Cardiac muscle cell (in vitro differentiated cells and primary cell): ENCODE measurements at places on chromosomes 7 and 10. TPM values are rescaled to one million over a fixed set of nuclear protein-coding genes. Genes with fewer than 3 reads are reported as not detected.
A peak's percentile ranks its signal among the peaks of the same experiment; 100 is the strongest.

GRCh38 chr10:45374350-45375052 is 485 bp downstream of the ALOX5 start:
- no peak for DNase-seq

GRCh38 chr7:148935451-148935850 is 51.4 kb upstream of the EZH2 start:
- no peak for DNase-seq

Gene NKX1-2
- polyA plus RNA-seq = not detected in 2 replicates

Gene CYP2C8
- 0.99 and 1.3 TPM in 2 replicates for polyA plus RNA-seq

GRCh38 chr10:126840576-126841135 is 64.6 kb upstream of the DOCK1 start:
- no peak for DNase-seq

Gene FZD8
- 7.6 and 9.9 TPM in 2 replicates for polyA plus RNA-seq

GRCh38 chr7:20290505-20291111 is 40.1 kb upstream of the ITGB8 start:
- DNase-seq = no peak

Gene AKR1C4
- polyA plus RNA-seq = not detected in 2 replicates

DNA sequence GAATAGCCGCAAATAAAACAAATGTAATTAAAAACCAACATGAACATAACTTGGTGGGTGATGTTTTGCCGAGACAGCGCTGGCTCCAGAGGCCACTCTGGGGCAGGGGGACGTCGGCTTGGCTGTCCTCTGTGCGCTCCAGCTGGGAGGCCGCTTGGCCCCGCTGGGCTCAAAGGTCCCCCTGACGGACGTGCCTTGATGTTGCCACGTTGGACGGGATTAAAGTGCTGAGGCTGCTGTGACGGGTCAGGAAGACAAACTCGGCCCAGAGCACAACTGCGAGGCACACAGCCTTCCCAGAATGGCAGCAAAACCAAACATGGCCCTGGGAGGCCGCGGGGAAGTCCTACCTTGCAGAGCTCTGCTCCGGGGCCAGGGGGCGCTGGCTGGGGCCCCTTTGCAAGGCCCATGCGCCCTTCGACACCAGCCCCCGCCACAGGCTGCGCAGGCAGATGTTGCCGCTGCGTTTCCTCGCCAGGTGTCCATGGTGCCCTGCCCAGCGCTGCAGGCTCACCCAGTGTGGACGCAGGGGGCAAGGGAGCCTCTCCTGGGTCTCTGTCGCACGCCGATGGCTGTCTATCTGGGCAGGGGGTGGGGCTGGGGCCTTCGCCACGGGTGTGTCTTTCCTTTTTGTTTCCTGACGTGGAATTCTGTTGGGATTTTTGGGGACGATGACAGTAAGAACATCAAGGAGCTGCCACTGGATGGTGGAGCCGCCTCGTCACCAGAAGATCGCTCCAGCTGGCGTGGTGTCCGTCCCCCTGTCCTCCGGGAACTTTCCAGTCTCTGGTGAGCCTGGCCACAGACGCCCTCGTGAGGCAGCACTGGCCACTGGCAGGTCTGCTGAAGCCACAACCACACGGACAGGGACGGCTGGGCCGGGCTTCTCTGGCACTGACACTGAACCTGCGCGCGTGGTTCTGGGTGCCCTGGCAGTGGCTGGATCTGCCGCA is 99.6 kb upstream of the DIP2C start:
- no peak for DNase-seq

- peak; percentile 37 for DNase-seq
Observed at GRCh38 chr10:58952162-58952601, 224.3 kb upstream of the PHYHIPL start.

Gene TMEM236
- polyA plus RNA-seq = 0.20 TPM in 1 of 2 replicates, not detected in the other

DNA sequence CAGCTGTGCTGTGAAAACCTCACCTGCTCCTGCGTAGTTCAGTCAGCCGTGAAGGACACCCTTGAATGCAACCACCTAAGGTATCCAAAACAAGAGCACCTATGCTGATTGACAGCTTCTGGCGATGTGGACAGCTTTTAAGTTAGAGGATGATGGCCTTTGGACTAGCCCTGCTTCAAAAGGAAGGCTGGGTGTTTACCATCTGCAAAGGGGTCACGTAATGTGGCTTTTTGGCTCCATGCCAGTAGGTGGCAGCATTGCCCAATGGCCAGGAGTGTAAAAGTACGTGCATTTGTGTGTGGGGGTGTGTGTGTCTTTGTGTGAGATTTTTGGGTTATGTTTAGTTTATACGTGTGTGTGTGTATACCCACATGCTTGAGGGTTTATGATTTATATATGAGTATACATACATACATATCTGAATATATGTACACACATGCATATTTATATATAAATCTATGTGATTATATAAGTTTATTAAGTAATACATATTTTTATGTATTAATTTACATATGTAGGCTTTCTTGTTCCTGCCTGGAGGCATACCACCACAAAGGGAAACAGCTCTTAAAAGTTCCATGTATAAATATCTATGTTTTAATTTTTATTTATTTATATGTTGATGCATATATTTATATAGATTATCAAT is 236.3 kb upstream of the ANKRD30A start:
- DNase-seq = peak; percentile 7

GRCh38 chr10:86472061-86472460 is 49.5 kb downstream of the WAPL start:
- no peak for DNase-seq

GRCh38 chr7:134045716-134046115 is 81.4 kb upstream of the LRGUK start:
- DNase-seq = no peak

Gene MRPS17
- polyA plus RNA-seq = 34.4 and 35.7 TPM in 2 replicates

DNA sequence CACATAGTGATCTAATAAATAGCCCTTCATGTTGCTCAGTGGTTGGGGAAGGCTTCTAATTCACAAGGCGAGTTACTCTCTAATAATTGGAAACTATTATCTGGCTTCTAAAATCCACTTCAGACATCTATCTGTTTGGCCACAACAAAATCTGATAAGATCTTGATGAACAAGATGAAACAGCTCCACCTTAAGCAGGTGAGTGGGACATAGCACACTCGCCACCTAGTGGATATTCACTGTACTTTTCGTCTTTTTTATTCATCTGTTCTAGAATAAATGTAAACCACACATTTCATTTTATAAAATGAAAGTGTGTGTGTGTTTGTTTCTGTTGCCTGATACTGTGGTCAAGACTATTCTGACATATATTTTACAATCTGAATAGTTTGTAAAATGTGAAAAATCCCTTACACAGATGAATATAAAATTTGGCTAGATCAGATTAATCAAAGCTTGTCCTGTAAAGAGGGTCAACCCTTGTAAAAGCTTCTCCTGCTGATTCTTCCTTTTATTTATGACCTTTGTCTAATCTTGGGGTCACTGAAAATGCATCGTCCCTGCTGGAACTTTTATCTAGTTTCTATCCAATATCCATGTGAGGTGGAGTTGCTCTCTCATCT is 26.5 kb upstream of the CNTNAP2 start:
- DNase-seq = peak; percentile 25

- DNase-seq = no peak
Observed at GRCh38 chr10:19728964-19729363, 87.3 kb upstream of the PLXDC2 start.

GRCh38 chr7:25720427-25720826 is 431.6 kb upstream of the NFE2L3 start:
- DNase-seq = peak; percentile 23

Gene SAMD9
- not detected in 2 replicates for polyA plus RNA-seq

- no peak for DNase-seq
Observed at GRCh38 chr7:77399816-77400215, 16.3 kb downstream of the GSAP start.

GRCh38 chr7:134905375-134905774 is 80.9 kb upstream of the AGBL3 start:
- no peak for DNase-seq

GRCh38 chr7:37815671-37816371 is 32.6 kb upstream of the NME8 start:
- no peak for DNase-seq

- no peak for DNase-seq
Observed at GRCh38 chr10:13351340-13351915, 3.3 kb upstream of the SEPHS1 start.

GRCh38 chr10:110336111-110336721 is 31.5 kb upstream of the SMNDC1 start:
- DNase-seq = peak; percentile 96

DNA sequence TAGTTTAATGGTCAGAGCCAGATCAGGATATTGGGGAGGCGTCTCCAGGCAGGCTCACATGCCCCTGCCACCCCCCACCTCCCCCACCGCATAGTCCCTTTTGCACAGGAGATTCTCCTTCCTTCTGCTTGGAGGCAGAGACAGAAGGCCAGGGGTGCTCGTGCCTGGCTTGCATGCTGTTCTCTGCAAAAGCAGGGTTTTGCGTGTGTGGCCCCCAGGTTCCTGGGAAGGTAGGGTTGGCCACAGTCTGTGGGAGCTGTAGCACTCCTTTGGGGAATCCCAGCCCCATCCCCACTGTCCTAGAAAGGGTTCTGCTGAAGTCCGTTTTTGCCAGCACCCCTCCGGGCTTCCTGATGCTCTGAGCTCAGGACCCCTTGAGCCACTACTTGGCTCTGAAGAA is 1.9 kb upstream of the TCERG1L start:
- DNase-seq = no peak

DNA sequence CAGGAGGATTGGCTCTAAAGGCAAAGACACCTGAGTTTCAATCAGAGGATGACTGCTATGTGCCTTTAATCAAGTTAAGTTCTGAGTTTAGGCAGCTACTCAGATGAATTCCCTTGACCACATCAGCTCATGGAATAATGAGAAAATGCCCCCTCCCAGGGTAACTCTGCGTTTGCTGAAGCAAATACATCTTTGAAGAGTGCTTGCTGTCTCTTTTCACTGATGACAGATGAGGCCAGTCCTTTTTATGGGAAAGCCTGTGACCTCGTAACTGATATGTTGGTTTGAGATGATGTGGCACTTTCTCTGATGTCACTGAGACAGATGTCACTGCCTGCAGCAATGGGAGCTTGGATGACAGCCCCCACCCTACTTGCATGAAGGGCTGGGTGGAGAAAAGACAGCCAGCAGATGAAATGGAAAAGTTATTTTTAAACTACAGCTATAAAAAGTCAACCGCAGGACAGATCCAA is 43.7 kb upstream of the DGKI start:
- no peak for DNase-seq

- DNase-seq = peak; percentile 79
Observed at GRCh38 chr10:69914398-69915214, 112.9 kb downstream of the COL13A1 start.

Gene TMEM270
- not detected in 2 replicates for polyA plus RNA-seq

- DNase-seq = no peak
Observed at GRCh38 chr7:48285373-48285772, 114.1 kb downstream of the ABCA13 start.

GRCh38 chr10:77504196-77504872 is 133.3 kb downstream of the KCNMA1 start:
- no peak for DNase-seq

- DNase-seq = no peak
Observed at GRCh38 chr7:143325240-143325639, 9.3 kb downstream of the CLCN1 start.

Gene VAX1
- not detected in 2 replicates for polyA plus RNA-seq

Gene INSYN2A
- 0.41 and 0.60 TPM in 2 replicates for polyA plus RNA-seq

- DNase-seq = peak; percentile 25
Observed at GRCh38 chr7:19381321-19381720, 236.1 kb upstream of the FERD3L start.

Gene LRRN3
- polyA plus RNA-seq = 84.6 and 86.4 TPM in 2 replicates

DNA sequence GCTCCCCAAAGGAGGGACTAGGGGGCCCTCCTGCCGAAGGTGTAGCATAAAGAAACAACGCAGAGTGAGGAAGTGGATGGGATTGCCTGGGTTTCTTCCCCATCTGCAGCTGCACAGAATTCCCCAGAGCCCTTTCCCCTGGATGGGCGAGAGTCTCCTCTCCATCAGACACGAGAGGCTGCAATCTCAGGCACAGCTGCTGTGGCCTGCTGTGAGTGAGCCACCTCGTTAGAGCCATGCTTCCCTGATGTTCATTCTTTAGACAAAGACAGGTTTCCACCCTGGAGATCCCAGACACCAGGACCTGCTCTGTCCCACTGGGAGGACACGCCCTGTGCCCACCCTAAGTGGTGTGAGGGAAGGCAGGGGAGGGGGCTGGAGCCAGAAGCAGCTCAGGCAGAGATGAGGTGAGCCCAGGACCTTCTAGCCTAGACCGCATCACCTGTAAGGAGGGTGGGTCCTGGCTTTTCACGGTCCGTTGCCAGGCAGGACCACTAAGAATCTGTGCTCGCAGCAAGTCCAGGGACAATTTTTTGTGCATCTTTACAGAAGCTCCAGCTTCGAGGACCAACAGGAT is 268.6 kb upstream of the TCERG1L start:
- no peak for DNase-seq

DNA sequence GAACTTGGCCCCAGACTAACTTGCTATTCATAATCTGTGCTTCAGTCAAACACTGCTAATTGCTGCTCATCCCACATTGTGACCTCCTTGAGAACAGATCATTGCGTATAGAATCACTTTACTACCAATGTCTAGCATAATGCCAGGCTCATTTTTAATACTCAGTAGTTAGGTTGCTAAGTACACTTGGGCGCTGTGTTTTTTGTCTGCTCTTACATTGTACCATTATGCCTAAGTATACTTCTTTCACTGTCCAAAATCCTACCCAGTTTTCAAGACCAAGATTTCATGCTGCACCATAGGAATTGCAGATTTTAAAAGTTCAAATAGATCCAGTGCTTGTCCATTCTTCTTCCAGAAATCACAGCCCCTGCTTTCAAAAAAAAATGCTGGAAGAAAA is 32.8 kb upstream of the TMEM106B start:
- no peak for DNase-seq

Gene CALML5
- not detected in 2 replicates for polyA plus RNA-seq

GRCh38 chr10:43955002-43955596 is 306.4 kb upstream of the ZNF32 start:
- DNase-seq = no peak

DNA sequence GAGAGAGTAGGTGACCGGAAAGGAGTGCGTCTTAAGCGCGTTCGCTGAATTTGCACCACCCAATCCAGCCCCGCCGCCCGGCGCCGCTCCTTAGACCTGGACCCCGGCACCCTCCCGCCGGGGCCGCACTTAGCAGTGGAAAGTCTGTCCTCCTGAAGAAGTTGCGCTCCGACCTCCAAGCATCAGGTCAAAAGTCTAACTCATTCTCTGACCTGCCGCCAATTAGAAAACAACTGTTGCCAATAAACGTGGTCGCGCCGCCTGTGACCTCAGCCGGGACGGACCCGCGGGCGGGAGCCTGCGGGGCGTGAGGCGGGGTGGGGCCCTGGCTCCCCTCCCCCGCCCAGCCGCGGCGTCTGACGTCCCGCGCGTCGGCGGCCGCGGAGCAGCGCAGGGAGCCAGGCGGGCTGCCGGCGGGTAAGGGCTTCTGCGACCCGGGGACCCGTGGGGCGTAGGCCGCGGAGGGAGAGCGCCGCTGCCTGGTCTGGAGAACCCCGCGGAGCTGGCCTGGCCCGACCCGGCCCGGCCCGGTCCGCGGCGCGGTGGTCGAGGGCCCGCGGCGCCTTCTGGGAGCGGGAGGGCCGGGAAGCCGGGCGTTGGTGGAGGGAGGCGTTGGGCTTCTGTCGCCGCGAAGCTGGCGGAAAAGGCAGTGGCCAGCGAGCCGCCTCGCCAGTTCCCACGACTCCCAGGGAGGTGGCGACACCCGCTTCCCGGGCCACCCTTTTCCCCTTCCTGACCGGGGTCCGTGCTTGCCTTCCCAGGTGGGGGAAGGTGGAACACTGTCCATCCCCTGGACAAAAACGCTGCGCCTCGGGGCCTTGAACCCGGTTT is at the start of gene BCAP29:
Gene BCAP29, plus strand, starts transcription at position 362 of the 831 bp plus-strand sequence. CDS start 527 bp downstream, outside the sequence.
- peak; percentile 87 for DNase-seq
